ENCODE measurements at places on chromosomes 13 and 19. TPM values are rescaled to one million over a fixed set of nuclear protein-coding genes. Genes with fewer than 3 reads are reported as not detected.

GRCh38 chr19:55484593-55485438 lies at the start of gene NAT14:
Gene NAT14, plus strand, starts transcription at chr19:55485188. Its CDS starts 521 bp downstream, at chr19:55485709.
- DNase-seq, result peak; percentile 64

- no peak for DNase-seq
Measured at GRCh38 chr13:45143346-45143751, 23.0 kb downstream of the GTF2F2 start.

KLC3 gene
- not detected for total RNA-seq

GRCh38 chr13:92823059-92823458 lies 403.5 kb upstream of the GPC6 start:
- no peak for DNase-seq

WASF3 gene
- total RNA-seq, result 10.5 TPM

CACNG6 gene
- not detected for total RNA-seq

- DNase-seq, result no peak
Measured at GRCh38 chr19:48511321-48511731, 309 bp downstream of the LMTK3 start.

- peak; percentile 39 for DNase-seq
Measured at GRCh38 chr19:38735257-38735686, 9.0 kb downstream of the CAPN12 start.

DNA sequence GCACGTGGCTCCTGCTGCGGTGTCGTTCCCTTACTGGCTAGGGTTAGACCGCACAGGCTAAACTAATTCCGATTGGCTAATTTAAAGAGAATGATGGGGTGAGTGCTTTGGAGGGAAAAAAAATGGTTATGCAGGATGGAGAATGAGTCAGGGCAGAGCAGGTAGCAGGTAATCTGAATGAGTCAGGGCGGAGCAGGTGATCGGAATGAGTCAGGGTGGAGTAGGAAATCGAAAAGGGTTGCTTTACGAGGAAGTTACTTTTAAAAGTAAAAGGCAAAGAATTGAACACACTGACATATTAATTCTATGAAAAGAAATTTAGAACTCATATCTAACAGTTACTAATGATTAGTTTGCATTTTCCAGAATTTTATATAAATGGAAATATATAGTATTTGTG lies 335.5 kb downstream of the FOXO1 start:
- no peak for DNase-seq

WDR62 gene
- 28.3 TPM for total RNA-seq

- no peak for DNase-seq
Measured at GRCh38 chr13:46170268-46170667, 11.7 kb downstream of the LCP1 start.

DNA sequence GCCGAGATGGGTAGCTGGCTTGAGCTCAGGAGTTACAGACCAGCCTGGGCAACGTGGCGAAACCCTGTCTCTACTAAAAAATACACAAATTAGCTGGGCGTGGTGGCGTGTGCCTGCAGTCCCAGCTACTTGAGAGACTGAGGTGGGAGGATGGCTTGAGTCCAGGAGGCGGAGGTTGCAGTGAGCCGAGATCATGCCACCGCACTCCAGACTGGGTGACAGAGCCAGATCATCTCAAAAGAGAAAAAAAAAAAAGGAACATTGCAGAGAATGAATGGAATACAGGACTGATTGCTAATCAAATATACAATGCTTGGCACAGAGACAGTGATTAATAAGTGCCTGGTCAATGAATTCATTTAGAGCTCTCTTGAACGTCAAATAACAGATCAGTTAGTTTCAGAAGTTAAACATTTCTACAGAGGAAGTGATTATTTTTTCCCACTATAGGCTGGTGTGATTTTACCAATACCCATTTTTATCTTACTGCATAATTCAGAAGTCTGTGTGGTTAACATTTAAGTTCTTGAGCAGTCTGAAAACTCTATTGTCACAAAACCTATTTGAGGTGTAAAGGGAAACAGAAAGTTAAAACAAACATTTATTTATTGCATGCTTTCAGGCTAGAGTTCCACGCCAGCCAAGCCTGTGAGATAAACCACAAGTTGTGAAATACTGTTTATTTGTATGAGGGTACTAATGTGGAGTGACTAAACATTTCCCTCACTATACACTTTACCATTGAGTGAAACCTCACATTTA lies 7.7 kb upstream of the TBC1D4 start:
- DNase-seq, result no peak

- peak; percentile 35 for DNase-seq
Measured at GRCh38 chr19:35347171-35347929, at the start of gene FFAR1. Gene FFAR1, plus strand, starts transcription at chr19:35347902. Its CDS starts 3,650 bp downstream, at chr19:35351552.

DNA sequence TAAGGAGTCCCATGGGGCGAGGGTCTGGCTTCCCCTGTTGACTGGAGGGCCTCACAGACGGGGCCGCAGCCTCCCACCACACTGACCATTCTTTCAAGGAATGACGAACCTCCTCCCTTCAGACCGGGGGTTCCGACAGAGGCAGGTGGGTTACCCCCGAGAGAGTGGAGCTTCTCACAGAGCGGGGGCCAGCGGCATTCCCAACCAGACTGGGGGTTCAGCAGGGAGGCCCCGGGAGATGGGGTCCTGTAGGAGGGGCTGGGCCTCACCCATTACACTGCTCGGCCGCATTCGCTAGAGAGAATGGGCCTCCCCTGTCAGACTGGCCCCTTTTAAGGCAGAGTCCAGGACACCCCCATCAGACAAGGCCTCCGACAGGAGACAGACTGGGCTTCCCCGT lies 15.6 kb upstream of the C2CD4C start:
- no peak for DNase-seq

MRI1 gene
- total RNA-seq, result 15.2 TPM

ZNF701 gene
- 15.6 TPM for total RNA-seq

PGLYRP1 gene
- not detected for total RNA-seq

LILRA1 gene
- 0.48 TPM for total RNA-seq

GRCh38 chr13:110215606-110216005 lies 91.4 kb downstream of the COL4A1 start:
- DNase-seq, result no peak

SMIM44 gene
- total RNA-seq, result not detected

GNA15 gene
- total RNA-seq, result 2.8 TPM

GRCh38 chr13:111153279-111153976 lies 38.3 kb downstream of the ARHGEF7 start:
- DNase-seq, result peak; percentile 95

- no peak for DNase-seq
Measured at GRCh38 chr13:42658019-42658418, 84.1 kb downstream of the TNFSF11 start.

CGB8 gene
- not detected for total RNA-seq

DNA sequence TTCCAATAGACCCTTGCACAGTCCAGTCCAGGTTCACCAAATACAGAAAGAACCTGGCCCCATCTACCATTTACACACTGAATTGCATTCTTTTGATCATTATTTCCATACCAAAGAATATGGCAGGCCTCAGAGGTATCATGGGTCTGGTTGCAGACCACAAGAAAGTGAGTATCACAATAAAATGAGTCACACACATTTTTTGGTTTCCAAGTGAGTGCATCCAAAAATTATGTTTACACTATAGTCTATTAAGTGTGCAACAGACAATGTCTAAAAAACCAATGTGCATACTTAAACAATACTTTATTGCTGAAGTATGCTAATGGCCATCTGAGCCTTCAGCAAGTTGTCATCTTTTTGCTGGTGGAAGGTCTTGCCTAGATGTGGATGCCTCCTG lies 105.3 kb downstream of the SPACA7 start:
- no peak for DNase-seq

DNA sequence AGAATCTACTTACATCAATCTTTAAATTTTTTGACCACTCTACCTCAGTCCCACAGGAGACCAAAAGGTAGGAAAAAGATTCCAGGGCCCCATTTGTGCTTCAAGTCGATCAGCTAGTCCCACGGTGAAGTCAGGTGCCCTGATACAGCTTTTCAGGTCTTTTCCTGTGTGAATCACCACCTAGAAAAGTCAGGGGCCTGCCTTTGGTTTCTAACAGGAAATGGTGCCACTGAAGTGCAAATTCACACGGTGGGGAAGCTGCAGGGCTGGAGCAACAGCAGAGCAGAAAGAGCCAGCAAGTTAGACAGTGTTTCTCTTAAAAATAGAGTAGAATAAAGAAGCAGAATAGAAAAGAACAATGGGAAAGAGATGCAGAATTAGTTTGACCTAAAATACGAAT lies 107.5 kb downstream of the KLF12 start:
- no peak for DNase-seq

GRCh38 chr13:75025956-75026355 lies 456.0 kb downstream of the TBC1D4 start:
- DNase-seq, result no peak

CEACAM3 gene
- not detected for total RNA-seq

DNA sequence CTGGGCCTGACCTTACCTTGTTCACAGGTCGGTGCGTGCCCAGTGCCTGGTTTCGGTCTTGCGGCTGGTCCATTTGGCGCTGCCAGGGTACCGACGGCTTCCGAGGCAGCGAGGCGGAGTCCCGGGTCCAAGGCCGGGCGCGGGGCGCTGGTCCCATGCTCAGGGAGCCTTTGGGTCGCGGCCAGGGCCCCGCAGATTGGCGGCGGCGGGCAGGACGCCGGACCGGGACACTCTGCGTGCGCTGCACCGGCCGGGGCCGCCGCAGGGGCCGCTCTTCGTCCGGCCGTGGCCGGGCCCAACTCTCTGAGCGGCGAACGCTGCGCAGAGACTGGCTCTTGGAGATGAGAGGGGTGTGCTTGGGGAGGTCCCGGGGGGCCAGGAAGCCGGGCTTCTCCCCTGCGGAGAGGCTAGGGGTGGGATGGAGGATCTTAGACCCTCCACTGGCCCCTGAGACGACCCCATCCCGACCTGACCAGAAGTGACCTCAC lies 3.4 kb upstream of the WIZ start:
- DNase-seq, result no peak

DNA sequence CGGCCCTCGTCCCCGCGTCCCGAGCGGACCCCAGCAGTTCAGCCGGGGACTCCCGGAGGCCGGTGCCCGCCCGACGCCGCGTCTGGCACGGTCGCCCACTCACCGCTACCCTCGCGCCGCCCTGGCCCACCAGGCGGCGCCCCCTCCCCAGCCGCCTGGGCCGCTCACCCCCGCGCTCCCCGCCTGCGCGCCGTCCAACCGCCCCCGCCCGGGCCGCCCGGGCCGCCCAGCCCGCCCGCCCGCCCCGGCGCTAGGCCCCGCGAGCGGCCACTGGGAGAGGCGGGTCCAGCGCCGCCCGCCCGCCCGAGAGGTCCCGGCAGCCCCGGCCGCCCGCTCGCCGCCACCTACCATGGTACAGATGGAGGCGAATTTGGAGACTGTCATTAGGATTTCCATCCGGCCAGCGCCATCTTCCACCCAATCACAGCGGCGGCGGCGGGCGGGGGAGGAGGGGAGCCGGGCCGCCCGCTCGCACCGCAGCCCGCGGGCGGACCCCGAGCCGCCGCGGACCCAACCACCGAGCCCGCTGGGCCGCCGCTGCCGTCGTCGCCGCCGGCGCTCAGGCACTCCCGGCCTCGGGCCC lies at the start of gene USP12:
Gene USP12 (minus strand): TSS at position 568 of the 583 bp plus-strand sequence. CDS start 172 bp downstream, at position 396.
- no peak for DNase-seq

DNA sequence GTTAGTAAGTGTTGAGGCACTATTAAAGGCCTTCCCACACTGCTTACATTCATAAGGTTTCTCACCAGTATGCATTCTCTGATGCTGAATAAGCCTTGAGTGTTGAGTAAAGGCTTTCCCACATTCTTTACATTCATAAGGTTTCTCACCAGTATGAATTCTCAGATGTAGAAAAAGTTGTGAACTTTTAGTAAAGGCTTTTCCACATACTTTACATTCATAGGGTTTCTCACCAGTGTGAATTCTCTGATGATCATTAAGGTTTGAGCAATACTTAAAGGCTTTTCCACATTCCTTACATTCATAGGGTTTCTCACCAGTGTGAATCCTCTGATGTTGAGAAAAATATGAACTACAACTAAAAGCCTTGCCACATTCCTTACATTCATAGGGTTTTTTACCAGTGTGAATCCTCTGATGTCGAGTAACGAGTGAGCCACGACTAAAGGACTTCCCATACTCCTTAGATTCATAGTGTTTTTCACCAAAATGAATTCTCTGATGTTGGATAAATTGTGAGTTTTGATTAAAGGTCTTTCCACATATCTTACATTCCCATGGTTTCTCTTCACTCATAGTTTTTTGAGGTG lies 24.2 kb downstream of the ZNF829 start:
- DNase-seq, result no peak

CCDC70 gene
- not detected for total RNA-seq

DNA sequence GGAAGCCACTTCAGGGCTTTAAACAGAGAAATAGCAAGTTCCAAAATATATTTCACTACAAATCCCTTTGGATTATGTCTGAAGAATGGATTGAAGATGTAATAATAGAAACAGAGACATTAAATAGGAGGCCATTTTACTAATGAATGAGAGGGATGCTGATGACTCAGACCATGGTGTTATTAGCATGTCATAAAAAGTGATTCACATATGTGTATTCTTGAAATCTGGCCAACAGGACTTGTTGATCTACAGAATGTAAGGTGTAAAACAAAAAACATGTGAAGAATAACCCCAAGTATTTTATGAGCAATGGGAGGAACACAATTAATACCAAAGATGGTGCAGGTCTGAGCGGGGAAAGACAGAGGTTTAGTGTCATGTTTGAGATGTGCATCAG lies 873.7 kb downstream of the SLITRK5 start:
- DNase-seq, result no peak

DNA sequence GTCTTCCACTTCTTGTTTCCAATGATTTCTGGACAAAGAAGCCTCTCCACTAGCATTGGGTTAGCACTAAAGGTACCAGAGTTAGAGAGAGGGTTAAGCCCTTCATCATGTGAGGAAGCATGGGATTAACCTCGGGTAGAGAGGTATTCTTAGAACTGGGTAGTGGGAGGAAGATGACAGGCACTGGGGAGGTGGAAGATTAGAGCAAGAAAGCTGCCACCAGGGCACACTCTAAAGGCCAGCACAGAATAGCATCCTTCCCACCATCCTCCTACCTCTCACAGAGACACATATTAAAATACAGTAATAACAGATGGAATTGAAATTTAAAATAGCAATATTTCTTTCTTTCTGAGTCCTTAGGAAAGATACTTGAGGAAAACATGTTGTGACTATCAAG lies 84.5 kb upstream of the PCDH20 start:
- DNase-seq, result no peak

DNA sequence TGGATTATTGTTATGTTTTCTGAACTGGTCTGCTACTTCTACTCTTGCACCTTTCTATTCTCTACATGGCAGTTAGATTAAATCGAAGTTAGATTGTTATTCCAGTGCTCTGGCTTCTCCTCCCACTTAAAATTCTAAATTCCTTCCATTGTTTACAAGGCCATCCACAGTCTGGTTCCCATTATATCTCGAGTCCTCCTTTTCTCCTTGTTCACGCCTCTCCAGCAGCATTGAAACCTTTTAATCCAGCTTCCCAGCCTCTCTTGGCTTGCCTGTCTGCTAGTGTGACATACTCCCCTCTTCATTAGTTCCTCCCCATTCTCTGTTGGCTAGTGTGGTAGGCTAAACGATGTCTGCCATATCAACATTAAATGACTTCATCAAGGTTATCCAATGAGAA lies 54.5 kb downstream of the DNAJC15 start:
- no peak for DNase-seq

- no peak for DNase-seq
Measured at GRCh38 chr13:64446372-64446771, 2783.8 kb downstream of the PCDH9 start.

- no peak for DNase-seq
Measured at GRCh38 chr19:42596391-42597072, 1.8 kb upstream of the CEACAM8 start.

GRCh38 chr13:58989556-58989955 lies 1174.2 kb downstream of the DIAPH3 start:
- no peak for DNase-seq
